ENCODE measurements at places on chromosomes 11 and 22.
A peak's percentile ranks its signal among the peaks of the same experiment; 100 is the strongest.

DNA sequence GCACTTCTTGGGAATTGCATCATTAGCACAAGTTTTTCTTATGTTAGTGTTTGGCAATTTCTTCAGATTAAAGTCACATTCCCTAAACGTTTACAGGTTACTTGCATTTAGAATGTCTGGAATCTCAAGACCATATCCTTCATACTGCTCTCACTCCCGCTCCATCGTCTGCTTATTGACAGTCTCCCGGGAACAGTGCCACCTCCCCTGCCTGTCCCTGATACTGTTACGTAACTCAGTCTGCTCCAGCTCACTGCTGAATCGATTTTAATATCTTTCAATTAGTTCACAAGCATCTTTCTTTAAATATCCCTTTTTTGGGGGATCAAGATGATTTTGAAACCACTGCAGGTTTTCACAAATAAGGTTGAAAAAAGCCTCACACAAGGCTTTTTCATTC, 48.2 kb downstream of the GLYATL2 start:
- DNase-seq: no peak

GRCh38 chr11:98734686-98735085, 286.1 kb upstream of the CNTN5 start:
- DNase-seq: no peak

GRCh38 chr11:33214767-33215166, 42.4 kb upstream of the HIPK3 start:
- no peak for DNase-seq

GRCh38 chr22:22547692-22548300, 11.3 kb downstream of the PRAME start:
- DNase-seq: no peak

DNA sequence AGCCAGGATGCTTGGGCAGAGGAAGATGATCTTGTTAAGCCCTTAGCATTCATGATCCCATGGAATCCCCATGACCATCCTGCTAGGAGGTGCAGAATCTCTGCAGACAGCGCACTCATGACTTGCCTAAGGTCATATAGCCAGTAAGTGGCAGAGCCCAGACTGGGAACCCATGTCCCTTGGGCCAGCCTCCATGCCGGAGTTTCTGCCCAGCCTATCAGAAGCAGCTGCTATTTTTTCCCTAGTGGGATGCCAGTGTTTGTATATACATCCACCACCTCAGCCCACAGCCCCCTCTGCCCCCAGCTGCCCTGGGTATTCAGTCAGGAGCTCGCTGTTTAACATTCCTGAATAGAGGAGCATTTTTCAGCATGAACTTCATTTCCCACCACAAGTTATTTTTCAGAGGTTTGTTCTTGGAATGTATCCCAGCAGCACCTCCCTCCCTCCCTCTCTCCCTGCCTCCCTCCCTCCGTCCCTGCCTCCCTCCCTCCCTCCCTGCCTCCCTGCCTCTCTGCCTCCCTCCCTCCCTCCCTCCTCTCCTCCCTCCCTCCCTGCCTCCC, 34.4 kb upstream of the SUSD2 start:
- no peak for DNase-seq

- DNase-seq: no peak
Measured at GRCh38 chr22:44347080-44347479, 34.3 kb upstream of the SHISAL1 start.

DNA sequence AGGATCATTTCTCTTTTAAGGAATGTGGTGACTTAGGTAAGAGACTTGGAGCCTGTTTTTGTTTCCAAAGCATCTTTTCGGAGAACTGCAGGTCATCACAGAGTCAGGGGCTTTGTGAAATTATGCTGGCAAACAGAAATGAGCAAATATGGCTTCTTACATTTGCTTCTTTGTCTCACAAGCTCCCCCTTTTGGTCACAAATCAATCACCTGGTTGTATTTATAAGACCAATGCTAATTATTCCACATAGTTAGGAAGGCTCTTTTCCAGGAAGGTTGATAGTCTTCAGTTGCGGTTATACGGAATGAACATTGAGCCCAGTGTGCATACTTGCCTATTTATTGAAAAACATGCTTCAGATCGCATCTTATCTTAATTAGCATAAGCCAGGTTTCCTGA, 34.6 kb upstream of the CEP126 start:
- peak; percentile 7 for DNase-seq

- no peak for DNase-seq
Measured at GRCh38 chr11:130197386-130198035, 37.9 kb downstream of the ST14 start.

DNA sequence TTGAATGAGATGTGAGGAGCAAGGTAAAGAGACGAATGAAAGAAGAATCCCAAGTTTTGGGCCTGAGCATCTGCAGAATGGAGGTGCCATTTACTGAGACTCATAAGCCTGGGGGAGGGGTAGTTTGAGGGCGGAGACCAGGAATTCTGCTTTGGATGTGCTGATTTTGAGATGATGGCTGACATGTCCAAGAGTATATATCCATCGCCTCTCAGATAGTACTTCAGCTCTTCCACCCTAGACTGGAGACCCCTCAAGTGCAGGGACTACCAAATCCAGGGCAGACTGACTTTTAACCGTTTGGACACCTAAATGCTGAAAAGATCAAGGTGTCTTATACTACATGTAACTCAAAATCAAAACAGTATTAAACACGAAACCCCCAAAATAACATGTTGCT, 1.3 kb upstream of the SDF2L1 start:
- no peak for DNase-seq

DNA sequence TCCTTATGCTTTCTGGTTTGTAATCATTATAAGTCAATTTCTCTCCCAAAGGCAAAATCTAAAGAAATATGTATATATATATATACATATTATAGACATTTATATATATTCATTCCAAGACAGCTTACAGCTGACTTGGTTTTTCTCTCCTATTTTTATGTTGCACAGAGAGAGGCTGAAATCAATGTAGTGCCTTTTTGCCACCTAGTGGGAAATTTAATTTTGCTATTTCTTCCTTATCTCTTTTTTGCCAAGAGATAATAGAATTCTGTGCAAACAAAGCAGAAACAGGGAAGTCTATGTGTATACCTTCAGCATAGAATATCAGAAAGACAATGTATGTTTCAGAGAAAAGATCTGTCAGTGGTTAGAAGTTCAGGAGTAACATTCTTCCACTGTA, 186.0 kb upstream of the ANO5 start:
- DNase-seq: no peak

- no peak for DNase-seq
Measured at GRCh38 chr11:115677190-115677589, 173.0 kb upstream of the CADM1 start.

DNA sequence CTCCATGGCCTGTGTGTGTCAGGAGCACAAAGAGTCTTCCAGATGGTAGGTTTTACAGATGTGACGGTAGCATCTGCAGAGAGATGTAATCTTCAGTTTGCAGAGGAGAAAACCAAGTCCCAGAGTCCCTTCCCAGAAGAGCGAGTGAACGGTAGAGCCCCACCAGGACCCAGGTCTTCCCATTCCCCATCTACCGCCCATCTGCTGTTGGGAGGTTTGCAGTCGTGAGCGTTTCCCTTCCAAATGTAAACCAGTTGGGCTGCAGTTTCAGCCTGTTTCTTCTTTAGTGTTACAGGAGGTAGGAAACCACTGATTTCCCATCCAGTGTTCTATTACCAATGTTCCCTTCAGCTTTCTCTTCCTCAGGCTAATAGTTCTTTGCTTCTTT, 24.0 kb downstream of the PANX1 start:
- no peak for DNase-seq

DNA sequence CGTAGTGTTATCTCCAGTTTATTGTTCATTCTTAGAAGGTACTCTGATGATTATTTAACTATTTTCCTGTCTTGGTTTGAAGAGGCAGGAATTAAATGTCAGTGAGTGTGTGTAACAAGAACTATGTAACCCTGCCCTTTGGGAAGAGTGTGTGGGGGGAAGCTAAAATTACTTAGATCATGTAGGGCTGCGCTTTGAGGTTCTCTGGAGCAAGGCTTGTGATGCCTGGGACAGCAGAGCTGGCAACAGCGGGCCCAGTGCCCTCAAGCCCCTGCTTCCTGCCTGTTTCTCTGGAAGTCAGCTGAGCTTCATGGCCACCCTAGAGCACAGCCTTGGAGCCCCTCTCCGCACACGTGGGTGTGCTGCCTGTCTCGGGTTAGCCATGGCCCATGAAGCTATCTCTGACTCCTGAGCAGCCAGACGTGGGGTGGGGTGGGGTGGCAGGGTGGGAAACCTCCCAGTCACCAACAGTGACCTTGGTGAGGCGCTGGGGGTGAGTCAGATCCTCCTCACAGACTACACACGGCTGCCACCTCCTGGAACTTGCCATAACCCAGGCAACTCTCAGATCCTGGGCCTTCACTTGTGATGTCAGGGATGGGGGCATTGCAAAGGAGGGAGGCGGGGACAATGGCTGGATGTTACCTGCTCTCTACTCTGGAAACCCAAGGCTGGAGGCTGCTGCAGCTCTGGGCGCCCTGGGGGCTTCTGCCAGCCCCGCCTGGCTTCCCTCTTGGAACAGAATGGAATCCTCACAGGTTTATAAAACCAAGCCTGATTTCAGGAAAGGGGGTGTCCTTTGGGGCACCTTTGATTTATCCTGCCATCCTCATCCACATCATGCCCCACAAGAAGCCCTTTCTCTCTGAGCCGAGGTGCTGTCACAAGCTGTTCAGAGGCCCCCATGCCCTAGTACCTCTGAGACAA, 88.6 kb downstream of the SNX19 start:
- peak; percentile 25 for DNase-seq

GRCh38 chr11:69173925-69174581, 18.3 kb downstream of the SMIM38 start:
- no peak for DNase-seq

DNA sequence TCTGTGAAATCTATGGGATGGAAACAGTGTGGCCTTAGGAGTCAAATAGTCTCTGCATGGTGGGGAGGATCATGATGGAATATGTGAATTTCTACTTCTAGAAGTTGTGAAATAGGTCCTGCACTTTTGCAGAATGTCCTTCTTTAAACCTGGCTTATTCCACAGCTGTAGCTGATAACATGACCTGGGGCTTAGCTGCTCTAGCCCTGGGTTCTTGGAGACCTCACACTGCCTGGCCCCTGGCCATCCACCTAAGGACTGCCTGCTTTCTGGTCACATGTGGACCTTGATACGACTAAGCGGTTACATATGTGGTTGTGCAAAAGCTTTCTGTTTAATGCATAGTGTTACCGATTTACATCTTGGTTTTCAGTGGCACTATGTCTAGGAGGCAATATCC, 88.2 kb downstream of the SWAP70 start:
- DNase-seq: no peak

- DNase-seq: no peak
Measured at GRCh38 chr22:48651981-48652538, 1175.6 kb downstream of the BRD1 start.

GRCh38 chr22:27312966-27313855, 488.3 kb downstream of the MN1 start:
- DNase-seq: no peak

GRCh38 chr22:45452565-45453379, 39.3 kb downstream of the RIBC2 start:
- DNase-seq: no peak

Data from GM10248 (cell line).